Cerebellum (tissue), 4 donors: ENCODE measurements at places on chromosomes 12 and 14. TPM values are rescaled to one million over a fixed set of nuclear protein-coding genes. Genes with fewer than 3 reads are reported as not detected.

AHNAK2 gene
- total RNA-seq = 10.6 TPM

DNA sequence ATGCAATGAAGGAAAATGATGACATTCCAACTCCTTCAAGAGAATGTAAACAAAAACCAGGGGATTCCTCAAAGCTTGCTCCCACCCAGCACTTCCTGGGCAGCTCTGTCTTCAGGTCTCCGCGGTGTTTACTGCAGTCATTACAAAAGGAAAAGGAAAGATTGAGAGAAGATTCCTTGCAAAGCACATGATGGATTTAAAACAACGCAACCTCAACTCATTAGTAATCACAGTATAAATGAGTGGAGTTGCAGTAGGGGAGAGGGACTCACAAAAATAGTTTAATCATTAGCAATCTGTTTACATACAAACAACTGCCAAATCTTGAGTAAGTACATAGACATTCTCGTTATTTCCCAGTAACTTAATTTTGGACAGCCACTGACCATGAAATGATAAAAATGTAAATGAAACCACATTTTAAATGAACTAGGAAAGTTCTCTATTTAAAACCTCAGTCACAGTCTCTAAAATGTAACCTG lies 49.7 kb upstream of the OVCH1 start:
- no peak for DNase-seq

DNA sequence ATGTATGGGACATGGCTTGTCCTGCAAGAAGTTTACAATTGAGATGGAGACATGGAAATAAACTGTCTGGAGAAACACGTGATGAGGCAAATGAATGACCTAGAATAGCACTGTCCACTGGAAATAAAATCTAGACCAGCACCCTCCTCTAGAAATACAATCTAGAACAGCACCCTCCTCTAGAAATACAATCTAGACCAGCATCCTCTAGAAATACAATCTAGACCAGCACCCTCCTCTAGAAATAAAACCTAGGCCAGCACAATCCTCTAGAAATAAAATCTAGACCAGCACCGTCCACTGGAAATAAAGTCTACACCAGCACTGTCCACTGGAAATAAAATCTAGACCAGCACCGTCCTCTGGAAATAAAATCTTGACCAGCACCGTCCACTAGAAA lies 69.2 kb upstream of the RFLNA start:
- DNase-seq = no peak

GRCh38 chr12:96121271-96121711 lies 72.9 kb upstream of the ELK3 start:
- DNase-seq = no peak

GEMIN2 gene
- total RNA-seq = 26.0 TPM

DNA sequence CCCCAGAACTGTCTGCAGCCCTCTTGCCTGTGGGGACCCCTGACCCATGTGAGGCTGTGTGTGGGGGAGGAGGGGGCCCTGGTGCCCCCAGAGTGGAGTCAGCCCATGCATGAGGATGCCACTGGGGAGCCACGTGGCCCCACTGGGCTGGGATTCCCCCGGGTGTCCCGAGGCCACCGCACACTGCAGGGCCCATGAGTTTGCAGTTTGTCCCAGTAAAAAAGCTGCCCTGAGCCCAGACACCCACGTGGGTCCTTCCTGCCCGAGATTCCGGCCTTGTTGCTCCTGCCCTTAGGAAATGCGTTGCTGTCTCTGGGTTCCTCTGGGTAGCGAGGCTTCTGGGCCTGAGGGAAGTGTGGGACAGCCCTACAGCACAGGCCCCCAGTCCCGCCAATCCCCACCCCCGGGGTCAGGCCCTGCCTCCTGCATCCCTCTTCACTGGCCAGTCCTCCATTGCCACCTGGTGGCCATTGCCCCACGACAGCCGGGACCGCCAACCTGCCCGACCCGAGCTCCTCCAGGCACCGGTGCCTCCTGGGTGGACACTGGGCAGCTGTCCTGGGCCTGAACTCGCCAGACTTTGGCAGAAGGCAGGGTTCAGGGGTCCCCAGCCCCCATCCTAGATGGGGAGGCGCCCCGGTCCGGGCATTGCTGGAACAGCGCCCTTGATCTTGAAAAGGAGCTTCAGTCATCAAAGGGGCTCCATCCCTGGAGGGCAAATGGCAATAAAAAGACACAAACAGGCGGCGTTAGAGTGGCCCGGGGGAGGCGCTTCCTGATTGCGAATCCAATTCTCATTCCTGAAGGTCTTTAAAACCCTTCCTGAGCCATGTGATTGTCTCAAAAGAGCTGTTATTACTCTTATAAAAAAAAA lies 15.6 kb upstream of the C14orf180 start:
- peak; percentile 79 for DNase-seq

- peak; percentile 35 for DNase-seq
Measured at GRCh38 chr14:50794068-50794645, 36.8 kb downstream of the NIN start.

GRCh38 chr12:95083938-95084337 lies 10.5 kb upstream of the NR2C1 start:
- no peak for DNase-seq

DNA sequence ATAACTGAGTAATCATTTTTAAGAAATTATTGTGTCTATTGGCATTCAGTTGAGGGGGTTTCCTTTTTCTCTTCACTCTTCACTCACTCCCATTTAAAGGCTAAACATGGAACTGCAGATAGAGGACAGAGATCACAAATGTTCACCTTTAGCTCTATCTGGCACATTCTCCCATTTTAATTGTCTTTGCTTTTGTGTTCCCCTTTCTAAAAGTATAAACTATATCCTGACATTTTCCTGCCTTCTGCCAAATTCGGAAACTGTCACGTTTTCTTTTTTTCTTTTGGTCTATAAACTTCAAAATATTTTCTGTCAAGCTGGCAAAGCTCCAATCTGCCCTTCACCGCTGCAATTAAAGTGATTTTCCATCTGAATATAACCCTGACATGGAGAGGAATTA lies 219.8 kb upstream of the CDKN3 start:
- DNase-seq = no peak

DNA sequence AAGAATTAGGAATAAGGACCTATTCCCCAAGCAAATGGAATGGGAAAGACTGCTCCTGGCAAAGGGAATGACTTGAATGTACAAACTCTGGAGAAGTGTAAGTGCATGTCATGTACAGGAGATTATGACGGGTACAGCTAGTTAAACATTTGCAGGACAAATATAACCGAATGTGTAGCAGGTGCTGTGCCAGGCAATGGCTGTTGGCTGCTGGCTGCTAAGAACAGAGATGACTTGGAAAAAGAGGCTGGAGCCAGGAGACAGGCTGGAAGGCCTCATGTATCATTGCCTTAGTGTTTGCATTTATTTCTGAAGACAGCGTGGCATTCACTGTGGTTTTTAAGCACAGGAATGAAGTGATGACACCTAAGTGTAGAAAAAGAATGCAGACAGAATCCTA lies 136.8 kb downstream of the TTC8 start:
- DNase-seq = peak; percentile 49

FOS gene
- 36.3 TPM for total RNA-seq

FAM90A1 gene
- total RNA-seq = 0.09 TPM

GRCh38 chr12:75207338-75208083 lies 2.1 kb downstream of the KCNC2 start:
- DNase-seq = no peak

GRCh38 chr14:71620401-71620800 lies 311.8 kb upstream of the RGS6 start:
- no peak for DNase-seq

CMKLR1 gene
- 1.6 TPM for total RNA-seq

KRT1 gene
- 0.64 TPM for total RNA-seq

DNA sequence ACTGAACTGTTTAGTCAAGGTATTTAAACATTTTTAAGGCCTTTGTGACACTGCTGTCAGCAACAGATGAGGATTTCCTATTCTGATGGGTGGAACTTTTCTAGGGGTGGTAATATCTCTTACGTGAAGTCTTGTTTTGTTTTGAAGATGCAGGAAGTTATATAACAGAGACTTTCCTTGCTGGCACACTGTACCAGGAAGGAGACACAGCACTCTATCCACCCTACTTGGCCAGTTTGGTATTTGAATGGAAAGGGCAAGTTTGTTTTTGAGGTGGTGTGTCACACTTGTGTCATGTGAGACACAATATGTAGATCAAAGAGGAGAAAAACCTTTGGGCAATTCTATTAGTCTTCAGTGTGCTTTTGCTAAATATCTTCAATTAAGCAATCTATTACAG lies 51.6 kb upstream of the SRP54 start:
- no peak for DNase-seq

SALL2 gene
- total RNA-seq = 23.7 TPM

DNA sequence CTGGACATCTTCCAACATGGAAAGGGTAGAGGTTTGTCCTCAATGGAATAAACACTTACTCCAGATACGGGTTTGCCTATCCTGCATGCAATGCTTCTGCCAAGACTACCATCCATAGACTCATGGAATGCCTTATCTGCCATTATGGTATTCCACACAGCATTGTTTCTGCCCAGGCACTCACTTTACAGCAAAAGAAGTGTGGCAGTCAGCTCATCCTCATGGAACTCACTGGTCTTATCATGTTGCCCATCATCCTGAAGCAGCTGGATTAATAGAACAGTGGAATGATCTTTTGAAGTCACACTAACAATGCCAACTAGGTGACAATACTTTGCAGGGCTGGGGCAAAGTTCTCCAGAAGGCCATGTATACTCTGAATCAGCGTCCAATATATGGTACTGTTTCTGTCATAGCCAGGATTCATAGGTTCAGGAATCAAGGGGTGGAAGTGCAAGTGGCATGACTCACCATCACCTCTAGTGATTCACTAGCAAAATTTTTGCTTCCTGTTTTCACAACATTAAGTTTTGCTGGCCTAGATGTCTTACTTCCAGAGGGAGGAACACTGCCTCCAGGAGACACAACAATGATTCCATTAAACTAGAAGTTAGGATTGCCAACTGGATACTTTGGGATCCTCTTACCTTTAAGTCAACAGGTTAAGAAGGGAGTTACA lies 140.4 kb downstream of the SLC35F4 start:
- DNase-seq = no peak
